ENCODE measurements at places on chromosomes 3 and 15.

DNA sequence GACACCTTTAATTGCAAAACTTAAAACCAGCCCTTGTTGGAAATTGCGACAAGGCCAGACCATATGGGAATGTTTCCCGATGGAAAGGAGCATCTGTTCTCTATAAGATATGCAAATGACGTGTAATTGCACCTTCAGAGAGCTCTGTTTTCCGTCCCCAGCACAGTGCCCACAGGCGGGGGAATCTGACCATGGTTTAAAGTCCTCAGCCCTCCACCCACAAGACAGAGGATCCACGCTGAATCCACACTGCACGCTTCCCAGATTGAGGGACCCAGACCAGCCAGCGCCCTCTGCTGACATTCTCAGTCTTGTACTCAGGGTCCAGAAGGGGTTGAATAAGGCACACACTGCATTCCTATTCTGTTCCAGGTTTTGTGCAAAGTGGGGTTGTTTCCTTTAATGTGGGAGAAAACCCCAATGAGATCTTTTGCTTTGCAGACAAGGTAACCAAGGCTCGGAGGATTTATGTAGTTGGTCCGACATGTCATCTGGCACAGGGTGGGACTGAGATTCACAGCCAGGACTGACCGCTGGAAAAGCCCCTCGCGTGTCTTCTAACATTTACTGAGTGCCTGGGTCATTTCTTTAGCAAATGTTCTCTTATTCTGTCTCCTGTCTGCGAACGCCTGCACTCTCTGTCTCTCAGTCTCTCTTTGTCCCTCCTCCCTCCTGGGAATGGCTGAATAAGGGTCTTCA is 36.8 kb upstream of the KLHL25 start:
- DNase-seq: no peak

GRCh38 chr15:86165265-86166211 is 85.9 kb downstream of the AGBL1 start:
- no peak for DNase-seq

GRCh38 chr3:28917895-28918475 is 362.9 kb upstream of the RBMS3 start:
- no peak for DNase-seq

- DNase-seq: no peak
Observed at GRCh38 chr3:127419641-127420553, 132.1 kb upstream of the PRR20G start.

GRCh38 chr15:40436116-40436891 is 4.4 kb upstream of the BAHD1 start:
- DNase-seq: peak; percentile 56

GRCh38 chr3:188052169-188053035 is 101.6 kb upstream of the LPP start:
- DNase-seq: no peak

GRCh38 chr3:187726564-187726963 is 18.7 kb downstream of the BCL6 start:
- no peak for DNase-seq

DNA sequence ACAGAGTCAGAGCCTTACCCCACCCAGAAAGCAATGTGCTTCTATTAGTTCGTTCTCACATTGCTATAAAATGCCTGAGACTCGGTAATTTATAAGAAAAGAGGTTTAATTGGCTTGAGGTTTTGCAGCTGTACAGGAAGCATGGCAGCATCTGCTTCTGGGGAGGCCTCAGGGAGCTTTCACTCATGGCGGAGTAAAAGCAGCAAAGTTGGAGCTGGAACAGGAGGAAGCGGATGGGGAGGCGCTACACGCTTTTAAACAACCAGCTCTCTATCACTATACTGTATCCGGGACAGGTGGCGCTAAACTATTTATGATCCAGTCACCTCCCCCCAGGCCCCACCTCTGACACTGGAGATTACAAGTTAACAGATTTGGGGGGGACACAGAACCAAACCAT is 176.3 kb upstream of the BHLHE40 start:
- DNase-seq: no peak

GRCh38 chr15:54820098-54820497 is 376.6 kb downstream of the RSL24D1 start:
- no peak for DNase-seq

DNA sequence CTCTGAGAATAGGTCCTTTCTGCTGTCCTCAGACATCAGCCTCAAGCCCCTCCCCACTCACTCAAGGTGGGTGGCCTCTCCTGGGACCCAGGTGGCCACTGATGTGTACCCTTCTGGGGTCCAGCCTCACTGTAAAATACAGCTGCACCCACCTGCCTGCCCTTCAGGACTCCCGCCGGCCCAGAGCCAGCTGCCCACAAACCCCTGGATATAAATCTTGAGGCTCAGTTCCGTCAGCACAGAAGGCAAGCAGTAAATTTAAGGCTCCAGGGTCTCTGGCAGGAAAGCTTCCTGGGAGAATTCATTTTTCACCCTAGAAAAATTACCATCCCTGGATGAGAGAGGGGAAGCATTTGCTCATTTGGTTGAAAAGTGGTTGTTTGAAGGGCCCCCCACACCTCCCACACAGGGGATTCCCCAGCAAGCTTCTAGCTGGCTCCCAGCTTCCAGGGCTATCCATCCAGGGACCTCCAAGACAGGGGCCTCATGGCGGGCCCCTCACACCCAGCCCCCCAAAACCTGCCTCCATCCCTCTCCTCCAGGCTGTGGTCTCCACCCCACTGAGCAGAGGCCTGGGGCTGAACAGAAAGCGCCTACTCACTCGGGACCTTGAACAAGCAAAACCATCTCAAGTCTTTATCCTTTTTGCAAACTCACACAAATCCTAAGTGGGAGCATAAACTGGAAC is 48.4 kb upstream of the GRIP2 start:
- DNase-seq: no peak

Data from RWPE2 (cell line).